ENCODE measurements at places on chromosomes 5 and 9.

DNA sequence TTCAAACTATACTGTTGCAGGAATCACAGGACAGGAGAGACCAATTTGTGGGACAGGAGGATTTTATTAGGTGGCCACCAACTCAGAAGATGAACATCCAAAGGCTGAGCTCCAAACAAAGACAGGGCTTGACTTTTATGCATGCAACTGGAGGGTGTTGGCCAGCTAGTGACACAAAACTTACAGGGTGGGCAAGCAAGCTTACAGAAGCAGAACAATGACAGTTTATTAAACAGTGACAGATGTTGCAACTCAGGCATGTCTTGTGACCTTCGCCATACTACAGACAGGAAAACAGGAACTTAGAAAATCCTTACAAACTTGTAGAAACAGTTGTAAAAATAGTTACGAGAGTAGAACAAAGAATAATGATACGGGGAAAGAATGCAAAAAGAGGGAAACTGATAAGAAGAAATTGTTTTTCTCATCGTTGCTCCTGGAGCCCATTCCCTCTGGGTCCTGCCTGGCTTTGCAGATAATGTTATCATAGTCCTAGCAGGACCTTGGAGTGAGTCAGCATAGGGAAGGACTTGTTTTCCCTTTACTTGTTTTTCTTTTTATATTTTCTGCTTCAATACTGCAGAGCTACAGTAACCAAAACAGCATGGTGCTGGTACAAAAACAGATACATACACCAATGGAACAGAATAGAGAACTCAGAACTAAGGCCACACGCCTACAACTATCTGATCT lies 2083.0 kb upstream of the ACO1 start:
- DNase-seq, result no peak

DNA sequence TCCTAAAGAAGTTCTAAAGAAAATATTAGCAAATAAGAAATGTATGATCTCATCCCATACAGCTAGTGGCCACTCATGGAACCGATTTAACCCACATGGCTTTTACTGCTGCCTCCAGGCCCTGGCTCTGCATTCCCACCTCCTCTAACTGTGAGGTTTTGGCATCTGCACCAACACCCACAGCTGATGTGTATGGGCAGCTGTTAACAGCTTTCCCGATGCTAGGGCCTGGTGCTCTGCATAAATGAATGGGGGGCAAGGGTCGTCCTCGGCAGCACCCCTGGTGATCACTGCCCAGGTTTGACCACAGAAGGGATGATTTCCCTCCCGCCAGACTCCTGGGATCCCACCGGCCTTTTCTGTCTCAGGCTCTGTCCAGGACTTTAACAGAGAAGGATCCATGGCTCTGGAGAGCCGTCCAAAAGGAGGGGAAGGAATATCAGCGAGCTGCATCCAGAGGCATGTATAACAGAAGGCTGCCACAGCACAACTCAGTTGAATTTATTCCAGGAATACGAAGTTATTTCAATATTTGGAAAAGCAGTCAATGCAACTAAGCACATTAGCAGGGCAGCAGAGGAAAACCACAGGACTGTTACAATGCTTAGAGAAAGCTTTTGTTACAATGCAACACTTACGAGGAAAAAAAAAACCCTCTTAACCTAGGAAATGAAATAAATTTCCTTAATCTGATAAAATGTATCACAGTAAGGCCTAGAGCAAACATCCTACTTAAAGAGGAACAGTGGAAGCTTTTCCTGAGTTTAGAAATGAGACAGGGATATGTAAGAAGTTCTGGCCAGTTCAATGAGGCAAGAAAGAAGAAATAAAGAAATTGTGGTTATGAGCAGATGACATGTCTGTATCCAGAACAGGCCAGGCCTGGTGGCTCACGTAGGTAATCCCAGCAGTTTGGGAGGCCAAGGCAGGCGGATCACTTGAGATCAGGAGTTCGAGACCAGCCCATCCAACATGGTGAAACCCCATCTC lies 63.1 kb downstream of the NACC2 start:
- no peak for DNase-seq

- no peak for DNase-seq
Measured at GRCh38 chr5:109739741-109740728, 50.3 kb downstream of the MAN2A1 start.

DNA sequence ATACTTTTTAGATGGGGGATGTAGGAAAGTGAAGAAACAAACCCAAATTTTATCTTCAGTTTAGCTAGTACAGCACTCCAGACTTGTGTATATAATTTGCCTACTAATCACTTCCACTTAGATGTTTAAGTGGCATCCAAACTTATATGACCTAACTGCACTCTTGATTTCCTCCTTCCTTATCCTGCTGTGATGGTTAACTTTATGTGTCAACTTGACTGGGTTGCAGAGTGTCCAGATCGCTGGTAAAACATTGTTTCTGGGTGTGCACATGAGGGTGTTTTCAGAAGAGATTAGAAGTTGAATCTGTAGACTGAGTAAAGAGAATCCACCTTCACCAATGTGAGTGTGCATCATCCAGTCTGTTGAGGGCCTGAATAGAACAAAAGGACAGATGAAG lies 79.8 kb downstream of the PCSK1 start:
- DNase-seq, result no peak

DNA sequence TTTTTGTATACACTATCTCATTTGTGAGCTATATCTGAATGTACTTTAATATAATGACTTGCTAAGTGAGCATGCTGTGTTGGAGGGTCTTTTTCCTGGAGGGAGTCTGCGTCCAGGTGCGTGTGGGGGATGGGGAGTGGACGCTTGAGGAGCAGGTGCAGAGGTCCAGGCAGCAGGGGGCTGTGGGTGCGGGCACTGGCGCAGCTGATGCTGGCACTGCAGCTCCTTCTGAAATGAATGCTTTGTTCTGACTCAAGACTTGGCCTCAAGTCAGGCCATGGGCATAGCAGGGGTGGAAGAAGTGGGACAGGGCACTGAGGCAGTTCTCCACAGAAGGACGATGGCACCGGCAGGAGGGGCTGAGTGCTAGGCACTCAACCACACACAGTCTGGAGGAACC lies 165.7 kb upstream of the IRX1 start:
- DNase-seq, result no peak

DNA sequence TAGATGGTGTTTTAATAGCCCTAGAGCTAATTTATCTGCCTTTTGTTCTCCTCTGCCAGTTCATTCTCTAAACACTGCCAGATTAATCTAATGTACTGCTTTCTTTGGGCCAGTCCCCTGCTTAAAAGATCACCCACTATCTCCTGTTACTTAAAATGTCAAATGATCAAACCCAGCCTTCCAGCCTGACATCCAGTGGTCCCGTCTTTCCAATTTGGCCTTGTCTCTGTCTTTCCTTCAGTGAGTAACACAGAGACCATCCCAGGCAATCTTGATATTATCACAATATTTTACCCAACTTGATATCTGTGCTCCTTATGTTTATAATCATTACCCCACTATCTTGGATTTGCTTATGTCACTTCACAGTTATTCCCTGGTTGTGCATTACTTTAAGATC lies 12.0 kb downstream of the PRR16 start:
- DNase-seq, result no peak
